ENCODE measurements at places on chromosomes 6 and 20.

GRCh38 chr20:46305331-46305972 lies 2.8 kb downstream of the CDH22 start:
- H3K27me3 ChIP-seq = peaks cover 73% of the 10 kb centered on the region
- no peak overlapping the region for H3K4me3 ChIP-seq
- H3K36me3 ChIP-seq = no peaks in the 10 kb centered on the region

GRCh38 chr20:19993958-19994669 lies 23.0 kb upstream of the NAA20 start:
- peaks cover 9% of the 10 kb centered on the region for H3K4me1 ChIP-seq
- H3K4me3 ChIP-seq = no peak overlapping the region
- no peaks in the 10 kb centered on the region for H3K36me3 ChIP-seq
- H3K27ac ChIP-seq = peak overlapping the region; percentile 36
- no peaks in the 10 kb centered on the region for H3K27me3 ChIP-seq

DNA sequence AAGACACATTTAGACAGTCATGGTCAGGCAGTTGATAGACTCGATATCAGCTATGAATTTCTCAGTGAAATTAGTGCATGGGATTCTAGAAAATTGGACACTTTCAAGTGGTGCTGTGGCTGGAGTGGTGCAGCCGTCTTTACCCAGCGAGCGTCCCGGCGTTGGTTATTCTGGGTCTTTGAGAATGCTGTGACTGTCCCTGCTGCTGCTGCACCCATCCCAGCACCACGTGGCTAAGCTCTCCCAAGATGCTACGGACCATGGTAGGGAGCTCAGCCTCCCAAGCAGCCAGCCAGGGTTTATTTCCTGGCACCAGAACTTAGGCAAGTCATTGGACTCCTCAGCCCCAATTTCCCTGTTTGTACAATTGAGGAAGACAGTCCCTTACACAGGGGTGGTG lies 147.2 kb upstream of the RPS6KA2 start:
- no peak overlapping the region for H3K4me3 ChIP-seq
- peaks cover 11% of the 10 kb centered on the region for H3K4me1 ChIP-seq
- no peak overlapping the region for H3K27ac ChIP-seq
- H3K27me3 ChIP-seq = peaks cover 6% of the 10 kb centered on the region
- H3K36me3 ChIP-seq = no peaks in the 10 kb centered on the region

DNA sequence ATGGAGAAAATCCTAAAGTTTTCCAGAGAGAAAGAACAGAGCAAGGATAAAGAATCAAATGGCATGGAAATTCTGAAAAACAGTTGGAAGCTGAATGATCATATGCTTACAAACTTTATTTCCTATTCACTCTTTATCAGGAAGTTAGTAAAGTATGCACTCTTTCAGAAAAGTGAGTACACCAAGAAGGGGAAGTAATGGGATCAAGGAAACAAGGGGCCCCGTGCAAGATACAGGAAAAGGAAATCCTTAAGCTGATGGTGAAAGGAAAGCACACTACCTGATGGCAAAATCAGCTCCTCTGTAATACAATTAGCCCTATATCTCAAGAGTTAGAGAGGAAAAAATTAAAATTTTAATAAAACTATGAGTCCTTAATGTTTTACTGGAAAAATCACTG lies 14.0 kb downstream of the CALHM6 start:
- no peak overlapping the region for H3K4me3 ChIP-seq
- H3K27me3 ChIP-seq = no peaks in the 10 kb centered on the region

- peaks cover 44% of the 10 kb centered on the region for H3K36me3 ChIP-seq
- H3K27me3 ChIP-seq = no peaks in the 10 kb centered on the region
- DNase-seq = peak; percentile 62
- H3K4me3 ChIP-seq = peak overlapping the region; percentile 80
- H3K27ac ChIP-seq = peak overlapping the region; percentile 92
Measured at GRCh38 chr20:2652724-2653555, 508 bp downstream of the NOP56 start.

- H3K4me1 ChIP-seq = no peaks in the 10 kb centered on the region
- no peak overlapping the region for H3K27ac ChIP-seq
- H3K36me3 ChIP-seq = no peaks in the 10 kb centered on the region
- H3K27me3 ChIP-seq = no peaks in the 10 kb centered on the region
- no peak overlapping the region for H3K4me3 ChIP-seq
Measured at GRCh38 chr6:122803171-122803661, 14.2 kb downstream of the SMPDL3A start.

GRCh38 chr20:44543358-44543757 lies 21.5 kb upstream of the SERINC3 start:
- no peak overlapping the region for H3K4me3 ChIP-seq
- no peaks in the 10 kb centered on the region for H3K27me3 ChIP-seq
- no peak overlapping the region for H3K27ac ChIP-seq

DNA sequence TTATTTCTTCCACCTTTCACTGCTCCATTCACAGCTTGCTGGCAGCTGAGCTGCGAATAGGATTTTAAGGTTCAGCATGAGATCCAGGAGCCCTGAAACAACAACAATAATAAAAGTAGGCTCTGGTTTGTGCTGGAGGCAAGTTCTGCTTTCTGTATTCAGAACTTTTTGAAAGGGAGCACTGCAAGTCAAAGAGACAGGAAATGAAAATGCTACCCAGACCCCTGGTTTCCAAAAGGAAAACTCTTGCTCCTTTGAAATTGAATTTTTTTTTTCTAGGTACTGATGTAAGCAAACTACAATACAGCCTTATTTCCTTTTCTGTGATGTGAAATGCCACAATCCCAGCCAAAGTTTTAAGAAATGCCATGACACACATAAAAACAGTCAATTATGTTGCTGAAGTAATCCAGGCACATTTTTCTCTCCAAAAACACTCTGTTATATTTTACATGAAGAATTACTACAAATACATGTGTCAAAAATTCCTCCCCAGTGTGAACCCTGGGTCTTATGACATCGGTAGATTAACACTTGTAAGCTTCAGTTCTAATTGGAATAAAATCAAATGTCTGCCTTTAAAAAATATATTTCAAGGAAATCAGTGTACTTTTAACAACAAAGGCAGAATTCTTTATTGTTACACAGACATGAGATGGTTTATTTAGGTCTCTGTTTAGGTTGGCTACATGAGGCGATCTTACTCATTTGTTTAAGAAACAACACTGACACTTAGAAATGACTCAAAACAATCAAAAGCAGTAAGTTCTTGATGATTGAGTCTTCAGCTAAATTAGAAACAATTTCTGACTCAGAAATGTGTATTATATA lies 656.7 kb downstream of the EPHA7 start:
- no peak overlapping the region for H3K4me3 ChIP-seq
- H3K4me1 ChIP-seq = no peaks in the 10 kb centered on the region
- H3K36me3 ChIP-seq = no peaks in the 10 kb centered on the region
- H3K27me3 ChIP-seq = no peaks in the 10 kb centered on the region
- no peak overlapping the region for H3K27ac ChIP-seq

GRCh38 chr6:65671922-65672321 lies 35.1 kb downstream of the EYS start:
- no peak for DNase-seq
- H3K27ac ChIP-seq = no peak overlapping the region
- no peaks in the 10 kb centered on the region for H3K27me3 ChIP-seq
- no peak overlapping the region for H3K4me3 ChIP-seq

DNA sequence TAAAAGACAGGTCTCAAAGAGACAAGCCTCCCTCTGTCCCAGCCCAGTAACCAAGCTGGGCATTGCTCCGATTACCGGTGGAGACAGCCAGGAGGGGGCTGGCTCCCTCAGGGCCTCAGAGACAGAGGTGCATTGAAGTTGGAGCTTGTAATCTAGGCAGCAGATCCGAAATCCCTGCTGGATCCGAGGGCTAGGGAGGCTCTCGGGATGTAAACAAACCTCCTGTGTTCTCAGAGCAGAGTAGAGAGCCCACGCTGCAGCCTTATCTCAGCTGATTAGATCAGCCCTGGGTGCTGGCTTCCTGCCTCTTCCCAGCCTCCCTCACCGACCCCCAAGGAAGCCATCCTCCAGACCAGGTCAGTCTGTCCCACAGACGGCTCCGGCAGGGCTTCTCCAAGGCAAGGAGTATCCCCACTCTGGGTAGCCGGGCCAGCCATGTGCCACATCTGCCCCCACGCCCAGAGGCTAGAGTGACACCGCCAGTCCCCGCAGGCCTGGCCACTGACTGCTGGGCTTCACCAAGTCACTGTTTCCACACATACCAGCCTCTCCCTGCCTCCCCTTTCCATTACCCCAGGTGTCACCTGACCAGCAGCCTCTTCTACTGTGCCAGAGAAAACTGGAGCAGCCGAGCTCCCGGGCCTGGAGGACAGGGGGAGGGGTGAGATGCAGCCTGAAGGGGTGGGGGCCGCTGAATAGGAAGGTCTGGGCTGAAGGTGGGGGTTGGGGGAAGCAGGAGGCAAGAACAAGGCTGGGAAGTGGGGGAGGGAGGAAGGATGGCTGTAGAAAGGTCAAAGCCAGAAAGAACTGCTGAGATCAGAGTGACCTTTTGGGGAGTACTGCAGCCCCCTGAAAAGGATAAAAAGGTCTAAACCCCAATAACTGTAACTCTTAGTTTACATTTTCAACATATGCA lies 6.0 kb downstream of the SDC4 start:
- peak overlapping the region; percentile 32 for H3K27ac ChIP-seq
- peaks cover 6% of the 10 kb centered on the region for H3K4me1 ChIP-seq
- no peak overlapping the region for H3K4me3 ChIP-seq
- no peak for DNase-seq
- H3K36me3 ChIP-seq = no peaks in the 10 kb centered on the region
- H3K27me3 ChIP-seq = peaks cover 22% of the 10 kb centered on the region

GRCh38 chr6:91744566-91744965 lies 1157.7 kb upstream of the MAP3K7 start:
- H3K4me1 ChIP-seq = no peaks in the 10 kb centered on the region
- no peak overlapping the region for H3K4me3 ChIP-seq
- no peak overlapping the region for H3K27ac ChIP-seq
- H3K36me3 ChIP-seq = no peaks in the 10 kb centered on the region

DNA sequence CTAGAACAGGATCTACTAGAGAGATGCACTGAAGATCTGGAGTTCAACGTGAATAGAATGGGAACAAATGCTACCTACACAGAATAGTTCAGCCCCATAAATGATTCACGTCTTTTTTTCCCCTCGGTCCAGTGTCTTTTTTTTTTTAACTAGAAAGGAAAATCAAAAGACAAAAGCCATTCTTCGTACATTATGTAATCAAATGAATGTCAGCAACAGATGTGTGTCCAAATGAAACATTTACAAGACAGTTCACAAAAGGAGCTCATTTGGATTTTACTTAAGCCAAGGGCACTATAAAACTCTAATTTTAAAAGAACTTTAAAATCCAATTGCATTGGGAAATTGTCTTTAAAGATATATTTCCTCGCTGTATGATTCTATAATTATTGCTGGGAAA lies 42.4 kb downstream of the FAM184A start:
- H3K4me1 ChIP-seq = no peaks in the 10 kb centered on the region
- no peaks in the 10 kb centered on the region for H3K36me3 ChIP-seq
- H3K27me3 ChIP-seq = no peaks in the 10 kb centered on the region

DNA sequence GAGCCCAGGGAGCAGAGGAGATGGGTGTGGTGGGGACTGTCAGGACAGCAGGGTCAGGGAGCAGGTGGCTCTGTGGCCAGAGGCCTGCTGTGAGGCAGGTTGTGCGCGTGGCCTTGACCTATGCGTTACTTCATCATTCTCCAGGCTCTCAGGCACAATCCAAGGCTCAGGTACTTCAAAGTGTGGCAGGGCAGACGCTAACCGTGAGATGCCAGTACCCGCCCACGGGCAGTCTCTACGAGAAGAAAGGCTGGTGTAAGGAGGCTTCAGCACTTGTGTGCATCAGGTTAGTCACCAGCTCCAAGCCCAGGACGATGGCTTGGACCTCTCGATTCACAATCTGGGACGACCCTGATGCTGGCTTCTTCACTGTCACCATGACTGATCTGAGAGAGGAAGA lies 535 bp downstream of the NCR2 start:
- peaks cover 59% of the 10 kb centered on the region for H3K4me1 ChIP-seq
- no peaks in the 10 kb centered on the region for H3K36me3 ChIP-seq
- H3K4me3 ChIP-seq = no peak overlapping the region
- no peak overlapping the region for H3K27ac ChIP-seq

GRCh38 chr6:135637701-135638100 lies 140.2 kb upstream of the AHI1 start:
- no peak for DNase-seq
- H3K27me3 ChIP-seq = no peaks in the 10 kb centered on the region
- H3K36me3 ChIP-seq = no peaks in the 10 kb centered on the region
- H3K27ac ChIP-seq = no peak overlapping the region
- no peak overlapping the region for H3K4me3 ChIP-seq

DNA sequence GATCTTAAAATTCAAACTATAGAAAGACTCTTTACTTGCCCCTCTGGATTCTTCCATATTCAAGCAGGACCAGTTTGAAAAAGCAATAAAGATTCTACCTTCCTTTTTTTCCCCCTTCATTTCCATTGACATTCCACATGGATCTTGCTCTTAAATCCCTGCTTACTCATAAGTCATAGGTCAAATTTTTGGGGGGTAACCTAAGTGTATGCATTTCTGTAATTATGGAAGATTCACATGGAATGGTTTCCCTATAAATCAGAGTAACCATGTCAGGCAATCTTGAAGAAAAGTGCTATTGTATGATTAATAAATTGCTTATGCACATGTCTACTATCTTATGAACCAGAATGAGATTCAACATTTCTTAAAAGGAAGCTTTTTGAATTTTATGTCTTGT lies 551.0 kb downstream of the HAO1 start:
- H3K27me3 ChIP-seq = no peaks in the 10 kb centered on the region

- no peaks in the 10 kb centered on the region for H3K27me3 ChIP-seq
- H3K27ac ChIP-seq = no peak overlapping the region
- peaks cover 2% of the 10 kb centered on the region for H3K4me1 ChIP-seq
- no peaks in the 10 kb centered on the region for H3K36me3 ChIP-seq
- DNase-seq = no peak
- H3K4me3 ChIP-seq = no peak overlapping the region
Measured at GRCh38 chr6:47420394-47421371, 56.9 kb upstream of the CD2AP start.

GRCh38 chr6:168293636-168294530 lies 25.7 kb downstream of the DACT2 start:
- no peaks in the 10 kb centered on the region for H3K27me3 ChIP-seq
- no peaks in the 10 kb centered on the region for H3K36me3 ChIP-seq

DNA sequence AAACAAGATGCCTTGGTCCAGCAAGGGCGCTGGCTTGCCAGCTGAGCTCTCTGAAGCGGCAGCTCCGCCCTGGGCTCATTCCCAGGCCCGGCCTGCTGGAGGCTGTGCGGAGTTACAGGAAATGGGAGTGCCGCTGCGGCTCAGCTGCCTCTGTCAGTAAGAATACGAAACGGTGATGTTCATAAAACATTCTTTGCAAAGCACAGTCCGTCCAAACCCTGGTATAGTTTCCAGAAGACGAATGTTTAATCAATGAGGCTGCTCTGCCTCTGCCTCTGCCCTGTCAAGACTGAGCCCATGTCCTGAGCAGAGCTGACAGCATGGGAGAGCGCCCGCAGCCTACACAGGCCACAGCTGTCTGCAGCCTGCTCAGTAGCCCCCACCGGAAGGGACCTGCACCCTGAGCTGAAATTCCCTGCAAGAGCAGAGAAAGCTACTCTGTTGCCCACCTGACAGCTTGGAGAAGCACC lies 153.3 kb upstream of the SNX9 start:
- H3K4me1 ChIP-seq = peaks cover 24% of the 10 kb centered on the region
- no peak overlapping the region for H3K4me3 ChIP-seq
- no peaks in the 10 kb centered on the region for H3K36me3 ChIP-seq
- no peaks in the 10 kb centered on the region for H3K27me3 ChIP-seq

Measured in thymus (tissue), 14 donors.